Cerebellum (tissue), 4 donors: ENCODE measurements at places on chromosomes 1 and 21.

GRCh38 chr1:15115542-15116330, 37.8 kb upstream of the TMEM51 start:
- DNase-seq: no peak

- DNase-seq: no peak
Measured at GRCh38 chr1:213397638-213398037, 346.6 kb downstream of the RPS6KC1 start.

GRCh38 chr1:21705303-21705980, 36.3 kb upstream of the RAP1GAP start:
- DNase-seq: no peak

GRCh38 chr1:64963466-64963865, 2.9 kb downstream of the JAK1 start:
- no peak for DNase-seq

- DNase-seq: no peak
Measured at GRCh38 chr1:82152356-82153271, 351.9 kb downstream of the ADGRL2 start.

GRCh38 chr1:228150120-228150460, 360 bp downstream of the GJC2 start:
- DNase-seq: no peak

DNA sequence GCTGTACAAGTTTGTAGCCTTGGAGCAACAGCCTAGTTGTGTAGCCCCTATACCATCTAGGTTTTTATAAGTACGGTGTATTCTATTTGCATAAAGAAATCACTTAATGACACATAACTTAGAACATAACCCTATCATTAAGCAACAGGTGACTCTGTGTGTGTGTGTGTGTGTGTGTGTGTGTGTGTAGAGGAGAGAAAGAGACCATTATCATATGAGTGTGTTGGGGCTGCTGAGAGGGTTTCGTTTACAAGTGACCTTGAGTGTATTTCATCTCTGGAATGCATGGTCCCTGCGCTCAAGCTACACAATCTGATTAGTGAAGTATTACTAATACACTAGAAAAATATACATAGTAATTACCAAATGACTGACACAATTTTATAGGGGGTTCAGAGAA, 115.1 kb downstream of the RABGAP1L start:
- DNase-seq: no peak

- no peak for DNase-seq
Measured at GRCh38 chr1:75208862-75209261, 74.7 kb downstream of the LHX8 start.

GRCh38 chr1:45493116-45493697, 2.2 kb upstream of the TESK2 start:
- peak; percentile 68 for DNase-seq

GRCh38 chr1:46735708-46736324, 16.9 kb upstream of the EFCAB14 start:
- no peak for DNase-seq

- no peak for DNase-seq
Measured at GRCh38 chr1:82195245-82195644, 394.5 kb downstream of the ADGRL2 start.

DNA sequence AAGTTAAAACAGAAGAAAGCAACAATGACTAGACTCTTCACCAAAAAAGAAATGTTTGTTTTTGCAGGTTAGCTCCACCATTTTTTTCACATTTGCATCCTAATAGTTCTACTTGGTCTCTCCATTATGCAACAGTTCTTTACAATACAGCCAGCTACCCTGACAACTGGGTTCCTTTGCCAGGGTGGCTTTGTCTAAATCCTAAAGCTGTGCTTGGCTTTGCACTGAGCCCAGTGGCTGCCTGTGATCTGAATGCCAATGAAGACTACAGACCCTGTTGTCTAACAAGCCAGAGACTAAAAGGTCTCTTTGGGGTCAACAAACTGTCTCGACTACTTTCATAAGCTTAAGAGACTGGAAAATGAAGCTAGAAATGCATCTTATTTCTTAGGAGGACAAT, 112.0 kb downstream of the AKT3 start:
- no peak for DNase-seq

DNA sequence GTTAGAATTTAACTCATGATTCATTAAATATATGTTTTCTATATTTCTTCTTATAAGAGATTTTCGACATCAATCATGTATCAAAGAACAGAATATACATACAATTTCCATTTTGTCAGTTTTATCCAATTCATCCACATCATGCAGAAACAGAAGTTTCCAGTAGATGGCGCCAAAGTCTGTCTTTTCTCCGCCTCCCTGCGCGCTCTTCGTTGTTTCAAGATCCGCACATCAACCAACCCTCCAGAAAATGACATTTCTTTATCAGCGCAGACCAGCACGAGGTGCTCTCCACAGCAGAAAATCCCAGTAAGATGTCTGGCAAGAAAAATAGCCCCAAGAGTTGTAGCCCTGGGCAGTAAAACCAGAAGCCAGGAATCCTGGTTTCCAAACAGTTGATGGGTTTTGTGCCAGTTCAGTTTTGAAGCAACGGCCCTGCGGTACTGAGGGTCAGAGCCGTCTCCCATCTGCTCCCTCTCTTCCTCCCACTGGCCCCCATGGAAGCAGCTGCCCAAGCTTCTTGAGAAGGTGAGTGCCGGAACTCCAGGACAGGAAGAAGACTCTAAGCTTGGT, 38.6 kb upstream of the GPR137B start:
- DNase-seq: peak; percentile 71

- DNase-seq: no peak
Measured at GRCh38 chr1:80211691-80212380, 1205.3 kb upstream of the ADGRL4 start.

DNA sequence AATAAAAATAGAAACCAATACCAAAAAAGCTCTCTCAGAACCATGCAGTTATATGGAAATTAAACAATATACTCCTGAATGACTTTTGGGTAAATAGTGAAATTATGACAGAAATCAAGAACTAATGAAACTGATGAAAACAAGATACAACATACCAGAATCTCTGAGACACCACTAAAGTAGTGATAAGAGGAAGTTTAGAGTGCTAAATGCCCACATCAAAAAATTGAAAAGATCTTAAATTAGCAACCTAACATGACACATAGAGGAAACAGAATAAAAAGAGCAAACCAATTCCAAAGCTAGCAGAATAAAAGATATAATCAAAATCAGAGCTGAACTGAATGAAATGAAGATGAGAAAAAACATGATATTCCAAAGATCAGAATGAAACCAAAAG, 430.9 kb downstream of the LTN1 start:
- no peak for DNase-seq

DNA sequence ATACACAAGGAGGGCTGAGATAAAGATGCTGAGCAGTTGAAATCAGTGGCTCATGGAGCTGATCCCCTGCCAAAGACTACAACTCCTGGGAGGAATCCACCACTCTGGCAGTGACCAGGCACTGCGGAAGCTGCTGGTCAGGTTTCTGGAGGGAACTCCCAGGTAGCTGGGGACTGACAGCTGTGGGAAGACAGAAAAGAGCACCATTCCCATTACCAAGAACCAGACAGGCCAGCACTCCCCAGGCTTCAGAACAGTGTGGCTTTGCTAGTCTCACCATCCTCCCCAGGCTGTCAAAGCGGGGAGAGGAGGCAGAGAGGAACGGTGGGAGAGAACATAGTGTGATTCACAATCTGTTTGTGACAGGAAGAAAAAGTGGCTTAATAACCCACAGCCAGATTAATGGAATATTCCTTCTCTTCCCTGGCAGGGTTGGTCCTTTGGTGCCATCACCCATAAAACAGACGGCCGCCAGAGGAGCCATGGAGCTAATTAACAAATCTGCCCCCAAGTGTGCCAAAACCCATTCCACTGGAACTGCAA, 92.1 kb downstream of the MAB21L3 start:
- DNase-seq: peak; percentile 48

- no peak for DNase-seq
Measured at GRCh38 chr1:53365437-53366063, 37.7 kb upstream of the LRP8 start.

- DNase-seq: no peak
Measured at GRCh38 chr1:231817801-231818200, 191.2 kb downstream of the DISC1 start.

DNA sequence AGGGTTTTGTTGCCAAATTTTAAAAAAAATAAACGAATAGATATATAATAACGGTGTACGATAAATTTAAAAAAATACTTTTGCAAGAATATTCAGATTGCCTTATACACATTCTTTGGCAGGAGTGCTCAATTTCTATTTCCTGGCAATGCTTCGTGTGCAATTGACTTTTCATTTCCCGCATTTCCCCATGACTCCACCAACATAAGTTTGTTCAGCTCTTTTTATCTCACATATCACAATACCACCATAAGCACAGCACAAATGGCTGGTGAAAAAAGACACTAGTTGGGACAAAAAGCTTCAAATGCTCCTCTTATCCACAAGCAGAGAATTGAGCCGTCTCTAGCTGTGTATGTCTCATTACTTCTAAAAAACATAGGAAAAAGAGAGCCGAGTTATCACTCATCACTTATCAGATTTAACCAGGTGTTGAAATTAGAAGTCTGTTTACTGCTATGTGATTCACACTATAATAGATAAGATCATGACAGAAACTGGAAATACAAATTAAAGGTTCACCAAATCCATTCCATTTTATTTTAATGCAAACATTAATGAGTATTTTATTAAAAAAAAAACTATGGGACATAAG, 28.9 kb upstream of the RGS1 start:
- no peak for DNase-seq

- DNase-seq: no peak
Measured at GRCh38 chr1:24564695-24565094, 8.8 kb downstream of the NCMAP start.

- no peak for DNase-seq
Measured at GRCh38 chr1:6137758-6138157, 42.4 kb downstream of the CHD5 start.

DNA sequence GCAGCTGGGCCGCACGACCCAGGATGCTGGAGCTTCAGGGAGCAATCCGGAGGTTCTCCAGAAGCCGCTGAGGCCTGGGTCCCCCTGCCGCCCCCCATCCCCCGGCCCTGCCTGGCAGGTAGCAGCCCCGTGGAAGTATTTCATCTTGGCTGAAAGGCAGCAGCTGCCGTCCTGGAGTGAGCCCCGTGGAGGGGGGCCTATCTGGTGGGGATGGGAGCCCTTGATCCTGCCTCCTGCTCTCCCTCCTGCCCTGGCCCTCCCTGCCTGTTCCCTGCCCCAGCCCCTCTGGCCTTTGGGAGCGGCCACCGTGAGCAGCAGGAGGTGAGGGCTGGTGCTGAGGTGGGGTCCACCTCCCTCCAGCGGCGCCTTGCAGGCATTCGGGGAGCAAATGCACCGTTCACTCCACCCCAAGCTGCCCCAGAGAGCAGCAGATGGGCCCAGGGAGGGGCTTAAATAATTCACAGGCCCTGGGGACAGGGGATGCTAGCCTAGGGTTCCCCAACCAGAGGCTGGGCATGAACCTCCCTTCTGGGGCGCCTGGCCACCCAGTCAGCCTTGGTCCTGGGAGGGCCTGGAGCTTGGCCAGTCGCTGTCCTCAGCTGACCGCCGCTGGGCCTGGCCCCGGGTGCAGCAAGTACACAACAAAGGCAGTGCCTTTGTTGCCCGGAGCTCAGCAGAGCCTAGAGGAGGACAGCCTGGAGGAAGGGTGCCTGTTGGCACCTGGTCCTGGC, 23.7 kb upstream of the PLCH2 start:
- DNase-seq: no peak

DNA sequence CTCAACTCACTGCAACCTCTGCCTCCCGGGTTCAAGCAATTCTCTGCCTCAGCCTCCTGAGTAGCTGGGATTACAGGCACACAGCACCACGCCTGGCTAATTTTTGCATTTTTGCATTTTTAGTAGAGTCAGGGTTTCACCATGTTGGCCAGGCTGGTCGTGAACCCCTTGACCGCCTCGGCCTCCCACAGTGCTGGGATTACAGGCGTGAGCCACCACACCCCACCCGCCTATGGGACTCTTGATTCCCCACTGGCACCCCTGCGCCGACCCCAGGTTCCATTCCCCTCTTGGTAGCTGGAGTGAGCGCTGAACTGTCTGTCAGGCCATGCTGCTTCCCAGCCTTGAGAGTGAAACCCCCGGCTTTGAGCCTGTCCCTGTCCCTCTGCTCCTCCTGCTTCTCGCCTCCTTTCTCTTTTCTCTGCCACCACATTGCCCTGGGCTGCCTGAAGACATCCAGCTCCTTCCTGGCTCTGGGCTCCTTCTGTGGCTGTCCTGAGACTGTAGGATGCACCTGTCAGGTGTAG, 48.8 kb downstream of the IER5 start:
- no peak for DNase-seq

DNA sequence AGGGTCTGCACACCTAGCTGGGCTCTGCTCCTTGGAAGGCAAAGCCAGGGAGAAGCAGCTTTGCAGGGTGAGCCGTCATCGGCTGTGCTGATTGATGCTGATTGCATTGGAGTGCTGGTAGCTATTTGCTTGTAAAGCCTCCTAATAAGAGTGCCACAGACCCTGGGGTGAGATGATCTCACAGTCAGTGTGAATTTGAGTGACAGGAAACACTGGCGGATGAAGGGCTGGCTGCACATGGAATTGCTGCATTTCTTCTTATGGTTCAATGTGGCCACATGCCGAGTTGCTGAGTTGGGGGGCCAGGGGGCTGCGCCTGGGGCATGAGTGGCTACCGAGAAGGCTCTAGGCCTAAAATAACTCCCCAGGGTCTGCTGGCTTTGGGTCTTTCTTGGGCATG, 138.2 kb upstream of the CACNA1E start:
- no peak for DNase-seq

- no peak for DNase-seq
Measured at GRCh38 chr21:31894457-31894856, 21.6 kb downstream of the HUNK start.

DNA sequence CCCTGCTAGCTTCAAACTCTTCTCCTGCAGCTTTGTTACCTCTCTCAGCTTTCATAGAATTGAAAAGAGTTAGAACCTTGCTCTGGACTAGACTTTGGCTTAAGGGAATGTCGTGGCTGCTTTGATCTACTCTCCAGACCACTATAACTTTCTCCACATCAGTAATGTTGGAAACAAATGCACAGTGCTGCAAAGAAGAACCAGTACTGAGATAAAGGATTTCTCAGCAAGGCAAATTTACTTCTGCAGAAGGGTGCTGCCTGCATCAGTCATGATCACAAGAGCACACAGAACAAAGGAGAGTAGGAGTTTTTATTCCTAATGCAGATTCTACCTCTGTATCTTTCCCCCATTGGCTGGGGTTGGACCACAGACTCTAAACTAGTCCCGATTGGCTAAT, 621.6 kb upstream of the CHRM3 start:
- DNase-seq: no peak

DNA sequence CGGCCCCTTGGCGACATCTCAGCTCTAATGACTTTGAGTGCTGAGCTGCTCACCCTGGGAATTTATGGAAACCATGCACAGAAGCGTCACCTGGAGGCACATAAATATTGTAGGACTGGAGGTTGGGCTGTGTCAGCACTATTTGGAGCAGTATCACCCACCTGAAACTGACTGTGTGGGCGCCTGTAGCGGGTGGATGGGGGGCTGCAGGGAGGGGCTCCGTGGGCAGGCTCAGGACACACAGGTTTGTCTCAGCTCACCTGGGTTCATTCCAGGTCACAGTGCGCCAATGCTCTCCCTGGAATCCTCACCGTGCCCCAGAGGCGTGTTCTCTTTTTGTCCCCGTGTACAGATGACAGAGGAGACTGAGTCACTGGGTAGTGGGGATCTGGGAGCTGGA, 74.8 kb upstream of the ACTL8 start:
- DNase-seq: no peak
